ENCODE measurements at places on chromosomes 7 and 10. TPM values are rescaled to one million over a fixed set of nuclear protein-coding genes. Genes with fewer than 3 reads are reported as not detected.

DNA sequence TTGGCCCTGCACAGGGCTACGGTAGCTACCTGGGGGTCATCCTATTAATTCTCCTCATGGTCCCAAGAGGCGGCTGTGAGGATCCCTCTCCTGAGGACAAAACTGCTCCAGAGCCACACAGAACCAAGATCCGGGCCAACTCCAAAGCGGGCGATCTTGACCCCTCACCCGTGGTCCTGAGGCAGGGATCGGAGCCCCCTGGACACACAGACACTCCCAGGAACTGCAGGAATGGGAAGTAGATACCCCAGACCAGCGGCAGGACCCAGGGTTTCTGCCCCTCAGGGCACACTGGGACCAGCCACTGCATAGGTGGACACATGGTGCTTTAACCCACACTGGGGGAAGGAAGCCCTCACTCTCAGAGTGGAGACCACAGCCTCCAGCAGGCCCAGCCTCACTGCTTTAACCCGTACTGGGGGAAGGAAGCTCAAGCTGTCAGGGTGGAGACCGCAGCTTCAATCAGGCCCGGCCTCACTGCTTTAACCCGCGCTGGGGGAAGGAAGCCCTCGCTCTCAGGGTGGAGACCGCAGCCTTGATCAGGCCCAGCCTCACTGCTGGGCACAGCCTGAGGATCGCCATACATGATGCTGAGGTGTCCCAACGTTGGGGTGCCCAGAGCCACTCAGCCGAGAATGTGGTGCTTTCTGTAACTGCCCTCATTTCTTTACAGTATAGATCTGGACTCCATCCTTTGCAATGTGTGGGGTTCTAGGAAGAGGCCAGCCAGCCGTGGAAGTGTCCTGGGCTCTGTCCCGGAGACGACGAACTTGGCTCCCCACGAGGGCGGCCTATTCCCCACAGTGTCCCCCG lies 60.1 kb downstream of the DIP2C start:
- H3K27ac ChIP-seq: no peak overlapping the region
- no peaks in the 10 kb centered on the region for H3K36me3 ChIP-seq

NAMPT gene
- polyA plus RNA-seq: 37.9 TPM

DNA sequence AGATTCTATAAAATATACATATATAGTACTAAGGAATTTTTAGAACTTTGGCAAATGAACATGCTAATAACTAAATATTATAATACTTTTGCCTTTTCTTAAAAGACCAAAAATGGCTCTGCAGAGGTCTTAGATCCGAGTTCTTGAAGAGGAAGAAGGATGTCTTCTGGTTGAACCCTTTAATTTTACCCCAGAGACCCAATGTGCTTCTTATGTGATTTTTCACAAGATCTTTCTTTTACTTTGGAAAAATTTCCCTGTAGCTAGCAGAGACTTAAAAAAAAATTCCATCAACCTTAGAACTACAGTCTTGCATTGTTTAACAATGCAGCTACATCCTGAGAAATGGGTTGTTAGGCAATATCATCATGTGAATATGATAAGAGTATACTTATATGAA lies 663.2 kb downstream of the PARD3 start:
- peaks cover 4% of the 10 kb centered on the region for H3K4me1 ChIP-seq
- DNase-seq: no peak
- no peaks in the 10 kb centered on the region for H3K36me3 ChIP-seq
- H3K27ac ChIP-seq: no peak overlapping the region

DNA sequence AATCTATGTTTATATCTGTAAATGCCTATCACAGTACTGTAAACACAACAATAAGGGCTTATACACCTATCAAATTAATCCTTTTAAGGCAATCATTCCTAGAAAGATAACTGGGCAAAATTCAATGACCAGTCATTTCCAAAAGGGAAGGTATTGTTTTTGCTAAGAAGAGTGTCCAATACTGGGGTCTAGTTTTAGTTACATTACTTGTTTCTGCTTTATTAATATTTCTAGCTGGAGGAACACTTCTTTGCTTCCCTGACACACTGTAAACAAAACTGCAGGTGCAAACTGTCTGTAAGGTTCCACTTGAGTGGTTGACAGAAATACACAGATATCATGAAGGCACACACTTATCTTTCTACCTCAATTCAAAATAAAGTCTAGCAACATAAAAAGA lies 84.2 kb upstream of the FAM133B start:
- no peak overlapping the region for H3K4me3 ChIP-seq
- no peaks in the 10 kb centered on the region for H3K4me1 ChIP-seq
- no peaks in the 10 kb centered on the region for H3K27me3 ChIP-seq
- no peaks in the 10 kb centered on the region for H3K36me3 ChIP-seq
- no peak for DNase-seq
- no peak overlapping the region for H3K27ac ChIP-seq

SPDYE2 gene
- 0.79 TPM for polyA plus RNA-seq

- H3K4me3 ChIP-seq: peak overlapping the region; percentile 9
- H3K4me1 ChIP-seq: peaks cover 77% of the 10 kb centered on the region
- H3K36me3 ChIP-seq: no peaks in the 10 kb centered on the region
- DNase-seq: no peak
These were observed 630.1 kb downstream of the PARD3 start for GRCh38 chr10:34184939-34185386.

DNA sequence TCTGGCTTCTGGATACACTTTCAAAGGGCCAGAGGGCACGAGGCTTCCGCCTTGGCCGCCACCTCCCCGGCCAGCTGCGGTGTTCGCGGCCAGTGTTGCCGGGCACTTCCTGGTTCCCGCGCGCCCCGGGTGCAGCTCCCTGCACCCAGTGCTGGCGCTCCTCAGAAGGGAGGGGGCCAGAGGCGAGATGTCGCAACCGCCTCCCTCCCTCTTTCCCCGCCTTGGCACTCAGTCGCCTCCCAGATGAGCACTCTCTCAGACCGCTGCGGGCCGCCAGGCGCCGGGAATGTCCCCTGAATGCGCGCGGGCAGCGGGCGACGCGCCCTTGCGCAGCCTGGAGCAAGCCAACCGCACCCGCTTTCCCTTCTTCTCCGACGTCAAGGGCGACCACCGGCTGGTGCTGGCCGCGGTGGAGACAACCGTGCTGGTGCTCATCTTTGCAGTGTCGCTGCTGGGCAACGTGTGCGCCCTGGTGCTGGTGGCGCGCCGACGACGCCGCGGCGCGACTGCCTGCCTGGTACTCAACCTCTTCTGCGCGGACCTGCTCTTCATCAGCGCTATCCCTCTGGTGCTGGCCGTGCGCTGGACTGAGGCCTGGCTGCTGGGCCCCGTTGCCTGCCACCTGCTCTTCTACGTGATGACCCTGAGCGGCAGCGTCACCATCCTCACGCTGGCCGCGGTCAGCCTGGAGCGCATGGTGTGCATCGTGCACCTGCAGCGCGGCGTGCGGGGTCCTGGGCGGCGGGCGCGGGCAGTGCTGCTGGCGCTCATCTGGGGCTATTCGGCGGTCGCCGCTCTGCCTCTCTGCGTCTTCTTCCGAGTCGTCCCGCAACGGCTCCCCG lies at the start of gene FFAR4:
Gene FFAR4 (plus strand): TSS at position 231 of the 842 bp plus-strand sequence. CDS start 56 bp downstream, at position 287.
- no peaks in the 10 kb centered on the region for H3K36me3 ChIP-seq
- peaks cover 84% of the 10 kb centered on the region for H3K27me3 ChIP-seq
- peak; percentile 70 for DNase-seq
- no peak within 1 kb of the TSS for H3K27ac ChIP-seq

DNA sequence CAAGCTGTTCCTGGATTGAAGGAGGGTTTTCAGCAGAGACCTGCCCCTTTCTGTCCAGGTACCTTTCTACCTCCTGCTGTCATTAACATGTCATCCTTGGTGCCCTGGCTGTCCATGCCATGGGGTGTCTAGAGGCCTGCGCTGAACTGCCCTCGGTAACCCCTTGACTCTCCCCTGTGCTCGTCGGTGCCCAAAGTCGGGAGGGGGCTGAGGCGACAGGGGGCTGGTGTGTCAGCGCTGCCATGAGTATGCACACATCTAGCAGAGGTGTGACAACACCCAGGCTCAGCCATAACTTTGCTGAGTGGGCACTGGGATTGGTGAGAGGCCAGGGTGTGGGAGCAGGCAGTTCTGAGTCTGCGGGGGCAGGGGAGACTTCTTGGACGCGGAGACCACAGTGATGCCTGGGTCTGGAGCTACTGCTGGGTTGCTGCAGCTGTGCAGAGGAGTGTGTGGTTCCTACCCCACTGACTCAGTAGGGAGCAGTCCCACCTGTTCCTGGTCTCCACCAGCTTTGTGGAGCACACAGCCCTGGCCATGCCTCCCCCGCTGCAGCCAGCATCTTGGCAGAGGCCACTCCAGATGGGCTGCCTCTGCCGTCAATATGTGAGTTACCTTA lies 376.2 kb upstream of the SEMA3C start:
- H3K4me1 ChIP-seq: peaks cover 5% of the 10 kb centered on the region
- DNase-seq: no peak

LIPN gene
- not detected for polyA plus RNA-seq

DNA sequence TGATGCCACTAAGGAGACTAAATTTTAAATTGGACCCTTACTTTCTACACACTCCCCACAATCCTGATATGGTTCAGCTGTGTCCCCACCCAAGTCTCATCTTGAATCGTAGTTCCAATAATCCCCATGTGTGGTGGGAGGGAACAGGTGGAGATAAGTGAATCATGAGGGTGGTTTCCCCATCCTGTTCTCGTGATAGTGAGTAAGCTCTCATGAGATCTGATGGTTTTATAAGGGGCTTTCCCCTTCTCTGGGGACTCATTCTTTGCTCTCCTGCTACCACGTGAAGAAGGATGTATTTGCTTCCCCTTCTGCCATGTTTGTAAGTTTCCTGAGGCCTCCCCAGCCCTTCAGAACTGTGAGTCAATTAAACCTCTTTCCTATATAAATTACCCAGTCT lies 18.4 kb upstream of the BET1 start:
- H3K27ac ChIP-seq: no peak overlapping the region
- DNase-seq: no peak
- no peak overlapping the region for H3K4me3 ChIP-seq
- H3K4me1 ChIP-seq: no peaks in the 10 kb centered on the region

GRCh38 chr7:16123117-16123770 lies 298.1 kb downstream of the CRPPA start:
- DNase-seq: no peak
- H3K27ac ChIP-seq: no peak overlapping the region
- no peaks in the 10 kb centered on the region for H3K4me1 ChIP-seq
- no peak overlapping the region for H3K4me3 ChIP-seq

DNA sequence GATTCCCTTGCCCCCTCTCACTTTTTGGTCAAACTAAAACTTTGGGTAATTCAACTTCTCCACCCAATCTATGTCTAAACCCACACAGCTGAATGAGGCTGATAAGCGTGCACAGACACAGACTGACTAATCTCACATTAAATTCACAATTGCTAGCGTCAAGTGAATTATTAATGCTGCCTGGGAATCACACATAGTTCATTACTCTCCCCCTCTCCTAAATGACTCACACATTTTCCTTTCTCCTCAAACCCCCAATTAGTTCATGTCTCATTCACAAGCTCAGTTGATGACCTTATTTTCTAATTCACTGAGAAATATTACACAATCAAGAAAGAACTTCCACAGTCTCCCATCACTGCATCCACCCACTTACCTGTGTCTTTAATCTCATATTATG lies 14.5 kb downstream of the KLF14 start:
- DNase-seq: no peak
- H3K4me3 ChIP-seq: no peak overlapping the region
- H3K27ac ChIP-seq: no peak overlapping the region
- H3K27me3 ChIP-seq: no peaks in the 10 kb centered on the region
- H3K4me1 ChIP-seq: no peaks in the 10 kb centered on the region

DNA sequence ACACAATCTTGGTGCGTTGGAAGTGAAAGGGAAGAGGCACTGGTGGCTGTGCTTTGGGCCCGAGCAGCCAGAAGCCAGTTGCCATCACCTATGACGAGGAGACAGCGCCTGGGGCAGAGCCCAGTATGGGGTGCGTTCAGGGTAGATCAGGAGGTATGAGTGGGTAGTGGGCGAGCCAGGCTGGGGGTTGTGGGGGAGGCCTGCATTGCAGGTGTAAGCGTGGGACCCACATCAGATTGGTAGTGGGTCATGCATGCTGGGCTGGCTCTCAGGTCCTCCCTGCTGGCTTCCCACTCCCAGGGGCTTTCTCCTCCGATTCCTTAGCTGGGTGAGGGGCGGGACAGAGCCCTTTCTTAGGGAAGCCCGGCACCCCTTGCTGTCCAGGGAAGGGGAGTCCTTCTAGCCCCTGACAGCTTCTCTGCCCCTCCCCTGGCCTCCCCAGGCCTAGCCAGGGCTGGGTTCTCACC lies 445 bp upstream of the PVRIG start:
- no peaks in the 10 kb centered on the region for H3K4me1 ChIP-seq
- H3K36me3 ChIP-seq: no peaks in the 10 kb centered on the region
- H3K4me3 ChIP-seq: no peak overlapping the region
- DNase-seq: no peak
- no peak overlapping the region for H3K27ac ChIP-seq
- H3K27me3 ChIP-seq: peaks cover 15% of the 10 kb centered on the region

PAPOLB gene
- polyA plus RNA-seq: 0.07 TPM

DNA sequence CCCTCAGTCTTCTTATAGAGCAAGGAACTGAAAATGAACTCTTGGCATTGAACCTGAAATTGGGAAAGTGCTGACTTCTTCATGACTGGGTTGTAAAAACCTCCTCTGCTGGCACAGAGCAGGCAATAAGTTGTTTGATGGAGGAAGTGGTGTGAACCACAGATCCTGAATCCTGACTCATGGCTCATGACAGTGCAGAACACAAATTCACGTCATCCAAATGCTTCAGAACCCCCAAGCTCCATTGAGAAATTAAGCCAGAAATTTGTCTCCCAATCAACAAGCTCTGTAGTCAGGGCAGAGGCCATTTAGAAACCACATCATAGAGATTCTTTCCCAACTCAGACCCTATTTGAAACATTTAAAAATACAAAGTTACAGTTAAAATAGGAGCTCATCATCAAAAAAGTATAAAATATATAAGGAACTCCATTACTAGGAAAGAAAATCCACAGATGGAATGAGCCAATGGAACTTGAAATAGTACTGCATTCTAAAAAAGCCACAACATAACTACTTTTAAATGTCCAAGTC lies 10.3 kb upstream of the STK17A start:
- no peak overlapping the region for H3K4me3 ChIP-seq
- H3K27me3 ChIP-seq: no peaks in the 10 kb centered on the region
- H3K27ac ChIP-seq: no peak overlapping the region

GRCh38 chr10:452512-453426 lies 236.7 kb downstream of the DIP2C start:
- no peak overlapping the region for H3K27ac ChIP-seq
- H3K4me3 ChIP-seq: no peak overlapping the region
- H3K36me3 ChIP-seq: no peaks in the 10 kb centered on the region
- DNase-seq: no peak
- no peaks in the 10 kb centered on the region for H3K4me1 ChIP-seq

AQP1 gene
- polyA plus RNA-seq: not detected

GRCh38 chr7:44811093-44811492 lies 14.6 kb downstream of the PPIA start:
- no peak for DNase-seq
- H3K4me3 ChIP-seq: no peak overlapping the region
- no peaks in the 10 kb centered on the region for H3K27me3 ChIP-seq

ZPBP gene
- polyA plus RNA-seq: not detected

- H3K27ac ChIP-seq: no peak overlapping the region
- no peaks in the 10 kb centered on the region for H3K36me3 ChIP-seq
- H3K4me3 ChIP-seq: no peak overlapping the region
- no peak for DNase-seq
- H3K27me3 ChIP-seq: no peaks in the 10 kb centered on the region
These were observed 207.0 kb downstream of the DNAJB6 start for GRCh38 chr7:157543791-157544190.

Data from GM23338 (cell line).